IgD-negative memory B cell (primary cell): ENCODE measurements at places on chromosomes 1 and 21. TPM values are rescaled to one million over a fixed set of nuclear protein-coding genes. Genes with fewer than 3 reads are reported as not detected.

Gene CFHR3
- not detected for polyA plus RNA-seq

Gene MTR
- 15.2 TPM for polyA plus RNA-seq

Gene VSIG8
- not detected for polyA plus RNA-seq

Gene C1QB
- polyA plus RNA-seq, result not detected

Gene MRPL39
- 36.8 TPM for polyA plus RNA-seq

Gene SYT14
- not detected for polyA plus RNA-seq

Gene CD5L
- polyA plus RNA-seq, result not detected

Gene VWA1
- polyA plus RNA-seq, result not detected

Gene DBT
- 4.6 TPM for polyA plus RNA-seq

Gene ZNF670
- 3.3 TPM for polyA plus RNA-seq

Gene PRRC2C
- 67.2 TPM for polyA plus RNA-seq

Gene PPT1
- polyA plus RNA-seq, result 107 TPM

Gene MCOLN3
- 0.19 TPM for polyA plus RNA-seq
